Motor neuron (in vitro differentiated cells): ENCODE measurements at places on chromosomes 7 and 10. TPM values are rescaled to one million over a fixed set of nuclear protein-coding genes. Genes with fewer than 3 reads are reported as not detected.

GRCh38 chr10:52443419-52444388, 129.6 kb downstream of the DKK1 start:
- ATAC-seq, result peak; percentile 84

DNA sequence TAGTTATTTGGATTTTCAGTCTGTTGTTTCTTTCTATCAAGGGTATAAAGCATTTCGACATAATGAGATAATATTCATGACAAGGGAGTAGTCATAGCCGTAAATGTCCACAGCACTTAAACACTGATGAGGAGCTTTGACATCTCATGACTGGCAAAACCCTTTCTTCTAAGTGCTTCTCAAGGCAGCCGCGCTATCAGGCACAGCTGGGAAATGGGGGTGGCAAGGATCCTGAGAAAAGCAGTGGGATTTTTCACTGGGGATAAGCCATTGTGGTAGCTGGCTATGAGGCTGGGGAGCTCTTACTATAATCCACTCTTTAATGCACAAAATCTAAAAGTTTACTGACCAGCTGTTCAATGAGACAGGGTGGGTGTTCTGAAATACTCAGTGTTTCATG, 493.2 kb upstream of the KLF6 start:
- no peak for ATAC-seq

GRCh38 chr7:84176716-84177115, 17.9 kb downstream of the SEMA3A start:
- no peak for ATAC-seq

GRCh38 chr7:18320971-18321567, 174.5 kb upstream of the HDAC9 start:
- ATAC-seq, result no peak

Gene OR2A7
- total RNA-seq, result 0.45 and 0.79 TPM in 2 replicates

Gene PLEKHS1
- total RNA-seq, result 0.23 and 0.25 TPM in 2 replicates

- peak; percentile 19 for ATAC-seq
Observed at GRCh38 chr7:155489862-155490696, 32.1 kb downstream of the EN2 start.

Gene HDAC9
- 23.5 and 26.5 TPM in 2 replicates for total RNA-seq

DNA sequence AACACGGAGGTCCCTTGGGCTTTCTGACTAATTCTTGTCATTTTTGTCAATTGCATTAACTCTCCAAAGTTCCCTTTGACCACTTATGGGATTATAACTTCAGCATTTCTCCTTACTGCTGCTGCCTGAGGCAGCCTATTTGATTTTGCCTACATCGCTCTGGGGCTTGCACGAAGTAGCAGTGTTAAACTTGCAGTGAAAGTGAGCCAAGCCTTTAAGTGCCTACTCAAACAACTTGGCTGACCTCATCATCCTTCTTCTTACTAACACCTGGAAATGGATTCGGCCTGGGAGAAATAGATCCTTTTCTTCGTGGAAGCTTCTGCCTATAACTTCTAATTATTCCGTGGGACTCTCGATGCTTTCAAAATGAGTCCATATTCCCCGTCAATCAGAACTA, 76.6 kb downstream of the DGKB start:
- ATAC-seq, result no peak

Gene SORBS1
- total RNA-seq, result 35.8 and 36.4 TPM in 2 replicates

- ATAC-seq, result peak; percentile 72
Observed at GRCh38 chr7:69610374-69611084, 12.3 kb downstream of the AUTS2 start.
